ENCODE measurements at places on chromosomes 5 and 9.

GRCh38 chr5:100026606-100027005, 508.6 kb upstream of the FAM174A start:
- DNase-seq, result no peak

- DNase-seq, result no peak
Observed at GRCh38 chr9:107816561-107817021, 327.0 kb upstream of the KLF4 start.

DNA sequence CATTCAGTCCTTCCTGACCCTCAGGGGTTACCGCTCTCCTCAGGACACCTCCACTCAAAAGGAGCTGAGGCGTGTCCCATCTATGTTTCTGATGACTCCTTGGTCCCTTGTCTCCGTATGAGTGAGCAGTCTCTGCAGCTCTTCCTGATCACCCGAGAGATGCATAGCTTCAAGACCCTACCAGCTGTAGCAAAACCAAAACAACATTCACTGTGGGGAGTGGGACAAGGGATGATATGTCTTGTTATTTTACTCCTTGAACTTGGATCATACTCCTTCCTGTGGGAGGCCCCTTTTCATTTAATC, 14.4 kb downstream of the GLDC start:
- no peak for DNase-seq

- DNase-seq, result peak; percentile 45
Observed at GRCh38 chr9:134396258-134396742, 70.0 kb downstream of the RXRA start.

DNA sequence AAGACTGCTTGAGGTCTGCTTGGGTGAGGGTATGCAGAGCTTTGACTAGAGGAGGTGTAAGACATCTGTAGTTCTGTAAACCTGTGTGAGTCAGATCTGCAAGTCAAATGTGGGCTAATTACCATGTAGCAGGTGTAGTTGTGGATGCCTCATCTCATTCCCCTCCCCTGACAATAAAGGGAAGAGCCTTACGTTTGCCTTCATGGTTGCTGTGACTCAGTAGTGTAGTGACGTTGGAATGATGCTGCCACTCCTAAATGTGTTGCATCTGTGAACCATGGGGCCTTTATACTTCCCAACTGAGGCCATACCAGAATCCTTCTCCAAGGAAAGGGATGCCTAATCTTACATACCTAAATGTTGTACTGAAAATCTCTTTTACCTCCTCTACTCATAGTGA, 26.0 kb downstream of the PRDM6 start:
- DNase-seq, result no peak

DNA sequence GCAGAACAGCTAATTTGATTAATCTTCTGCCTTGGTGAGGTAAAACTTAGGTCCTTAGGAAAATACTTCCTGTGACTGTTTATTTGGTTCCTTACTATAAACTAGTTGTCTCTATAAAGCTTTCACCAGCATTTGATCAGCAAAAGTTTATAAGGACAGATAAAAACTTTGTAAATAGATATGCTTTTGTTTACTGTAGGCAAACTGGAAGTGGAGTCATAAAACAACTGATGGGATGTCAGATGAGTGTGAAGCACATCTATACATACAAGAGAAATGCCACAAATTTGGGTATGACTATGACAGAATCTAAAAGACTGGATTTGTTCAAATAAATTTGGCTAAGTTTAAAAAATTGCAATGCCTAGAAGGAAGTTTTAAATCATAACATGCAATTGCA, 5.5 kb downstream of the PTGER4 start:
- DNase-seq, result no peak

GRCh38 chr9:31612336-31613030, 772.0 kb upstream of the ACO1 start:
- no peak for DNase-seq

DNA sequence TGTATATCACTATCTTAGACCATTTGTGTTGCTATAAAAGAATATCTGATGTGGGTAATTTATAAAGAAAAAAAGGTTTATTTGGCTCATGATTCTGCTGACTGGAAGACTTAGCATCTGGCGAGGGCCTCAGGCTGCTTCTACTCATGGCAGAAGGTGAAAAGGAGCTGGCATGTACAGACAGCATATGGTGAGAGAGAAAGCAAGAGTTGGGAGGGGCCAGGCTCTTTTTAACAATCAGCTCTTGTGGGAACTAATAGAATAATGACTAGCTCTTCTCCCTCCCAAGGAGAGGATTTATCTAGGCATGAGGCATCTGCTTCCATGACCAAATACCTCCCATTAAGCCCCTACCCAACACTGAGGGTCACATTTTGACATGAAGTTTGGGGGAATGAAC, 130.2 kb upstream of the SV2C start:
- no peak for DNase-seq

- no peak for DNase-seq
Observed at GRCh38 chr9:4670591-4670990, 4.3 kb upstream of the SPATA6L start.

- DNase-seq, result no peak
Observed at GRCh38 chr5:79512471-79513307, 1.2 kb downstream of the HOMER1 start.

GRCh38 chr5:146018514-146019375, 82.4 kb downstream of the SH3RF2 start:
- DNase-seq, result no peak

DNA sequence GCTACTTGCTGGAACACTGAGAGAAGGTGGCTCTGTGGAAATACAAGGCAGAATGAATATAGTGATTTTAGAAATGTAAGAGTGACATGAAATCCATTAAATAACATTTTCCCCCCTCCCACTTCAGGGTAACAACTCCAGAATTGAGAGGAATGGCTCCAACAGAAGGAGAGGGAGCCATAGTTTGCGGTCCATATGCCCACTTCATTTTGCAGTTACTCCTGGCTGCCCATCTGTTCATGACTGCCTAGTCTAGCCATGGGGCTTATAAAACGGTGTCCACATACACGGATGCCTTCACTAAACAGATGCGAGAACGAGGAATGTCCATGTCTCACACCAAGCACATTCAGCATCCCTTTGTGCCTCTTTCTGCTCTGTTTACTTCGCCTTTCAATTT, 186.7 kb downstream of the TMEM38B start:
- no peak for DNase-seq

GRCh38 chr5:6003040-6003825, 375.1 kb downstream of the MED10 start:
- no peak for DNase-seq

GRCh38 chr9:22208846-22209585, 199.9 kb upstream of the CDKN2B start:
- no peak for DNase-seq

GRCh38 chr5:31990701-31991110, 183.4 kb downstream of the GOLPH3 start:
- no peak for DNase-seq

- DNase-seq, result no peak
Observed at GRCh38 chr5:14730881-14731280, 66.4 kb downstream of the OTULIN start.

- no peak for DNase-seq
Observed at GRCh38 chr9:132008855-132009812, 70.5 kb downstream of the MED27 start.

GRCh38 chr5:171478946-171479775, 59.7 kb downstream of the FGF18 start:
- DNase-seq, result no peak

DNA sequence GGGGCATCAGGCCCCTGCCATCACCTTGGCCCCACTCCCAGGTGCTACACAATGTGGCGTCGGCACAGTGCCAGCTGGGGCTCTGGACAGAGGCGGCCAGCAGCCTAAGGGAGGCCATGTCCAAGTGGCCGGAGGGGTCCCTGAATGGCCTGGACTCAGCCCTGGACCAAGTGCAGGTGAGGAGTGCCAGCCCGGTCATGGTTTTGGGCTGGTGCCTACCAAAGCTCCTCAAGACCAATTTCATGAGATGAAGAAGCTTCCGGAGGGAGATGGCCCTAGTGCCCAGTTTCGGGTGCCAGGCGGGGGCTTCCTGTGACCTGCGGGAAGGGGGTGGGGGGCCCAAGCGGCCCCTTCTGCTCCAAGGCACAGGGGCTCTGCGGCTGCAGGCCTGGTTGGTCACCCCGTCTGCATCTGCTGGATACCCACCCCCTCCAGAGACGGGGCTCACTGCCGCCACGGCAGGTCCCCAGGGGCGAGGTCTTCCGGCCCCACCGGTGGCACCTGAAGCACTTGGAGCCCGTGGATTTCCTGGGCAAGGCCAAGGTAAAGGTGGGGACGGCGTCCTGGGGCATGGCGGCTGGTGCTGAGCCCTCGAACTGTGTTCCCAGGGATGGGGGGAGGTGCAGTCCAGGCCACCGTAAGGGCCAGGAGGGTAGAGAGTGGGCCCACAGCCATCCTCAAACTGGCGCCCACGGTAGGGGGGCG, 5.8 kb downstream of the NOXA1 start:
- DNase-seq, result no peak

DNA sequence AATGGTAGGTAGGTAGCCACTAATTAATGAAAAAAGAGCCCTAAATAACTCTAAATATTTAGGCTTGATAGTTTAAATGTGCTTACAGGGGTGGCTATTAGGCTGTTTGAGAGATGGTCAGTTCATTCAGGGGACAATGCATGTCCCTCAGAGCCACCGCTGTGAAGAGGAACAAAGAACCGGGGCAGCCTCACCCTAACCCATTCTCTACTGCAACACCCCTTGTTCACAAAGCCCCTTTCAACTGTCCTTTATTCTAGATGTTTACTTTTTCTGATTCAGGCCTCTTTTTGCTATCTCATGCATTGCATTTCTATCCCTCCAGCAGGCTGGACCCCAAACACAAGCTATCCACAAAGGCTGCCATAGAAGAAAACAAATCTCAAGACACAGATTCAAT, 906.7 kb downstream of the NR2F1-AS1 start:
- no peak for DNase-seq

DNA sequence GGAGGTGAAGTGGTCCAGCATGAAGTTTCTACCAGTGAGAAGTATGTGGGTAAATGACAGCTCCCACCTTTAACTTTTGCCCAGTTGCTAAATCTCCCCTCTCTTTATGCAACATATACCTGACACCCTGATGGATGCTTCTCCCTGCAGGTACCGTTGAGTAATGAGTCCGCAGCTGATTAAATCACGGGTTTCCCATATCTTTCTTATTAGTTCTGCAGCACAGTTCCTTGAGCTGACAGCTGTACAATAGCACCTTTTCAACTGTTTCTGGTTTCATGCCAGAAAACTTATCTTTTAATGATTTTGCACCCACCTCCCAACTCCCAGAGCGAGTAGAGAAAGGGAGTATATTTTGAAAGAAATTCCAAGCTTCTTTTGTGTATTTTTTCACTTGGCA, 161.0 kb upstream of the TUT7 start:
- DNase-seq, result no peak

DNA sequence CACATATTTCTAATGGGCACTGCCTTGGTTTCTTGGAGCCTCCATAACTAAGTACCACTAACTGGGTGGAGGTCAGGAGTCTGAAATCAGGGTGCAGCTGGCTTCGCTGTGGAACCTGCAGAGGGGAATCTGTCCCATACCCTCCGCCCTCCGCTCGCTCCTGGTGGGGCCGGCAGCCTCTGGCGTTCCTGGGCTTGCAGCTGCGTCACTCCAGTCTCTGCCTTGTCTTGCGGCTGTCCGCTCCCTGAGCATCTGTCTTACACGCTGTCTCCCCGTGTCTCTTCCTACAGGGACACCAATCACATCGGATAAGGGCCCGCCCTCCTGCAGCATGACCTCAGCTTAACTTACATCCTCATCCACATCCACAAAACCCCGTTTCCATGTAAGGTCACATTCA, 45.4 kb downstream of the NTNG2 start:
- no peak for DNase-seq

DNA sequence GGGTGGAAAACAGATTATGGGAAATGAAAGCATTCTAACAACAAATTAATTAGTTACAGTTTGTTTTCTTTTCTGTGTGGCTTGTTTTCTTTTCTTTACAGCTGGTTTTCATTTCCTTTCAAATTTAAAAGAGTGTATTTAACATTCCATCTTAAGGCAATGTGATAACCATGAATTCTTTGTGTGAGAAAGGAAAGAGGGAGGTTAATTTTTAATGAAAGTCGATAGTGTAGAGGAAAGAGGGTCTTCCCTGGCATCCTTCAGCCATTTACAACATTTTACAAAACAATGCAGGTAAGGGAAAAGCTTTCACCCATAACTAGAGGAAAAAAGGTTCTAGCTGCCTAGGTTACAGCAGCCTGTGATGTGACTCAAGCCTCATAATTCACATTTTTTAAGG, 43.9 kb upstream of the IL33 start:
- no peak for DNase-seq

- no peak for DNase-seq
Observed at GRCh38 chr9:70962761-70963440, 158.5 kb downstream of the TRPM3 start.

GRCh38 chr5:83177803-83178202, 100.5 kb downstream of the XRCC4 start:
- no peak for DNase-seq

DNA sequence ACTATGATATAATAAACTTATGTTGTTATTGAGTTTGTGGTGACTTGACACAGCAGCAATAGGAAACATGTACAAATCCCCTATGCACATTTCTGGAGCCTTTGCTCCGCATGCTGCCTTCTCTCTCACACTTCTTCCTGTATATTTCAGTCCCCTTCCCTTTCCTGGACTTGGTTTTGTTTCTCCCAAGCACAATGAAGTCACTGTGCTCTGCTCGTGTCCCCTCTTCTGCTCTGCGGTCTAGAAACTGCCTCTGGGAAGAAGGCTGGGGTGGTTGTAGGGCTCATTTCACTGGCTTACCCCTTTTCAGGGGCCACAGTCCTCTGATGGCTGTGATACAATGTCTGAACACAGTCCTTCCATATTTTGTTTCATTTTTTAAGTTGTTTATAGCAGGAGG, 15.7 kb upstream of the FGD3 start:
- DNase-seq, result no peak

DNA sequence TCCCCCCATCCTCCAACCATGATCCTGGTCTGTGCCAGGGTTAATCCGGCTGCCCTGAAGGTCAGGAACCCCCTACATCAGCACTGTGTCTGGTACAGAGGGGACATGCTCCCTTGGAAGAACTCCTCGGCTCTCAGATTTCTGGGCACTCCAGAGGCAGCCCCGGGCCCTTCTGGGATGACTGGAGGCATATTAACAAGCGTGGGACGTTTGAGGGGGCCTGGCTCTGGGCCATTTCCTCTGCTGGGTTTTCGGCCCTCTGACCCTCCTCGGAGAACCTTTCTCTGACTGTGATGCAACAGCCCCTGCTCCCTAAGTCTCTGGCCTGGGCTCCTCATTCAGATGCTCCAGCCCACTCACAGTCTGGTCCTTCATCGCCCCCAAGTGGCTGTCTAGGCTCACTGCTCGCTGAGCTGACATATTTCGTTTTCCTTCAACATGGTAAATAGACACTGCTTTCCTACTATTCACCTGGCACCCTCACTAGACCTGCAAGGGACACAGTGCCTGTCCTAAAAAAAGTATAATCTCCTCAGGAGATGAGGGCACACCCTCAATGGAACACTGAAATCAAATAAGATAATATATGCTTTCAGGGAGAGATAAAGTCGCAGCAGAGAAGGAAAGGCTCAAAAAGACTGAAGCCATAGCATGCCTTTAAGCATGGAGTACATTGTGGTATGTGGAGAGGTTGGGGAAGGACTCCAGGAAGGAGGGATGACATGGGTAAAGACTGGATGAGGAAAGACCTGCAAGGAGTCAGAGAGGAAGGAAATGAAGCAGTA, 404.7 kb upstream of the TRPC7 start:
- no peak for DNase-seq

All from stimulated activated CD4-positive, alpha-beta T cell treated with anti-CD3 and anti-CD28 coated beads, Interleukin-4, amount 100 ng/mL, for 4 hours (primary cell).